GM04503 (cell line): ENCODE measurements at places on chromosomes 6 and 20.

DNA sequence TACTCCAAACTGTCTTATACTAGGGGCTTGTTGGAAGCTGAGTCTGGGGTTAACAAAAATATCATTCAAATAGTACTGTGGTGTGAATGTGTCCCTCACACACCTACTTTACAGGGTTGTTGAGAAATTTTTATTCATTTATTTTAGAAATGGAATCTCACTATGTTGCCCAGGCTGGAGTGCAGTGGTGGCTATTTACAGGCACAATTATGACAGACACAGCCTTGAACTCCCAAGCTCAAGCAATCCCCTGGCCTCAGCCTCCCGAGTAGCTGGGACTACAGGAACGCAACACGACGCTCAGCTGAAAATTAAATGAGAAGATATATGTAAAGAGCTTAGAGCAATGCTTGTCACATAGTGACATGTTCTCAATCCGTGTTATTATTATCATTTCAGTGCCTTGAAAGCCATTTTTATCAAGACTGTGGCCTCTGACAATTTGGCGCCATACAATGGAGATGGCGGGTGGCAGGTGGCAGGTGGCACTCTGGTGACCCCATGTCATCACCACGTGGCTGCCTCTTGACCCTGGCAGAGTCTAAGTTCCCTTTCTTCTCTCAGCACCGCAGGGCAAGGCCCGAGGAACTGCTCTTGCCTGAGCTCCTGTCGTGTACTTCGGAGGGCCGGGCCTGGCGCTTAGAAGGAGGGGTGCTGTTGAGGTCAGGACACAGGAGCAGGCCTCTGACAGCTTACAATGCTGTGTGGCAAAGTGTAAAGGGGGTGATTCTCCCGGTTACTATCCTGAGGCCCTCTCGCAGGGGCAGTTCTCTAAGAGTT is 64.5 kb downstream of the STX11 start:
- no peak for DNase-seq

GRCh38 chr6:148989585-148989984 is 242.8 kb downstream of the UST start:
- no peak for DNase-seq

GRCh38 chr6:124872361-124873065 is 89.7 kb upstream of the RNF217 start:
- DNase-seq = no peak

DNA sequence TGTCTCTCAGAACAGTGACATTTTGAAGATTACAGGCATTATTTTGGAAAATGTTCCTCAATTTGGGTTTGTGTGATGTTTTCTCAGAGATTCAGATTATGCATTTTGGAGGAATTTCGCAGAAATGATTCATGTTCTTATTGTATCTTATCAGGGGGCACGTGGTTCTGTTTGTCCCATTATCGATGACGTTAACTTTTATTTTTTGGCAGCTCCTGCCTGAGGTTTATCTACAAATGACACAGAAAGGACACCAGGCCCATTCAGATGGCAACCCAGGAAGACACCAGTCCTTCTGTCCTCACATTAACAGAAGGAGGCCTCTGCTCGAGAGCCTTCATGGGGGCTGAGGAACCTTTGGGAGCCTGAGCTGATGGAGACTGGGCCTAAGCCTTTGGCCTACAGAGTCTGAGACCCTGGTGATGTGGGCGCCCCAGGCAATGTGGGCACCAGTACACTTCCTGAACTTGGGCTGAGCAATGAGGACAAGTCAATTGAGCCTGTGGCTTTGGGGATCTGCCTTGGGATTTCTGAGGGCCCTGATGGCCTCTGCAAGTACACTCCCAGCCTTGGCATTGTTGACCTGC is 41.2 kb upstream of the EZR start:
- no peak for DNase-seq

DNA sequence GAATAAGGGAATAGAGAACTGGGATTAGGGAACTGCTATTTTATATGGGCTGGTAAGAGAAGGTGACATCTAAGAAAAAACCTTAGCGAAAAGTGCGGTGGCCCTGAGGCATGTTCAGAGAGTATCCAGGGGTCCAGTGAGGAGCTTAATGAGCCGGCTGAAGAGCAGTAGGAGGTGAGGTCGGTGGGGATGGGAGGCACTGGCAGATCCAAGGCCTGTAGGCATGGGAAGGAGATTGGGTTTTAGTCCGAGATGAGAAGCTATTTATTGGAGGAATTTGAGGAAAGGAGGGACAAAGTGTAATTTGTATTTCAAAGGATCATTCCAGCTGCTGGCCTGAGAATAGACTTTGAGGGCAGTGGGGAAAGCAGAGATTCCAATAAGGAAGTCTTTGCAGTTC is 123.8 kb downstream of the QKI start:
- no peak for DNase-seq

DNA sequence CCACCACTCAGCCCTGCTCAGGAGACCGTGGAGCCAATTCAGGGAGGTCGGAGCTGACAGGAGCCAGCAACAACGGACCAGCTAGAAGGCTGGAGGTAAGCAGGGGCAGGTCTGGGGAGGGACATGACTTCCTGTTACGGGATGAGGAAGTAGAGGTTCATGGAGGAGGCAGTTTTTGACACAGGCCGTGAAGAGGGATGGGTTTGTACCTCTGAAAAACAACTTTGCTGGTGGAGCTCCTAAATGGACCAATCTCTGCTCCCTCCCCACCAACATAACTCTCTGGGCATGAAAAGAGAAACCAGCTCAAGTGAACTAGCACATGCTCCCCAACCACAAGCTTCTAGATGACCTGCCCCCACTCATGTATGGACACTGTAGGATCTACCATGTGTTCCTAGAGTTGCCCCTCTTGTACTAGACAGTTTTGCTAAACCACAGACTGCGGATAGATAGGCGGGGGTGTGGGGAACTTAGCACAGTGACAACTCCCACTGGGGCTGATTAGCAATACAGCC is 31.4 kb downstream of the RALGAPA2 start:
- no peak for DNase-seq

- DNase-seq = no peak
Measured at GRCh38 chr6:160349814-160350350, 1.7 kb downstream of the SLC22A3 start.

DNA sequence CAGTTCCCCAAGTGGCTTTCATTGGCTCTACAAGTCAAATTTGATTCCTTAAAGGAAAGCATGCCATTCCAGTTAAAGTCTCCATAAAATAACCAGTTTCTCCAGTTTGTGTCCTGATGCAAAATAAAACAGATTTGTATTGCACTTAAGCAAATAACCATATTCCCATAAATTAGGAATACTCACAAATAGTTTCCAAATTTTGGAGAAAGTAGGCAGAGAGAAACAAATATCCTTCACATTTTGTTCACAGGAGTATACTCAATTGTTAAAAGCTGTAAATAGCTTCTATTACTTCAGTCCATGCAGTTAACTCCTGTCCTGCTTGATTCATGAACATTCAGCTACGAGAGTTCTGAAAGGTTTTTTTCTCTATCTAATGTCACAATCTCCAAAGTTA is 281.4 kb upstream of the RGS17 start:
- no peak for DNase-seq

DNA sequence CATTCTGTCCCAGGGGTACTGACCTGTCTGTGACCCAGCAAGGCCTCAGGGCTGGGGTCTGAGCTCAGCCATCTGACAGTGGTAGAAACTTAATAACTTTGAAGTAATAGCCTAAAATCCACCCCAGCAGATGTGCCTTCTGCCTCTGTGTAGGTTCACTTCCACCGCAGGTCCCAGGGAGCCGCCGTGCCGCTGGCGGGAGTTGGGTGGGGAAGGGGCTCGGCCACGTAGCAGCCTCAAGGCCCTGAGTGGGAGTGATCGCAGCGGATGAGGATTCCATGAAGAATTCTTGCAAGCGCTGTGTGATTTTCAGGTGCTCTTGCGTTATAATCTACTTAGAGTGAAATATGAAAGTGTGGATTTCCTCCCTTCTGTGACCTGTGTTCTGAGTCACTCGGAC is 163.7 kb downstream of the DTNBP1 start:
- DNase-seq = no peak

DNA sequence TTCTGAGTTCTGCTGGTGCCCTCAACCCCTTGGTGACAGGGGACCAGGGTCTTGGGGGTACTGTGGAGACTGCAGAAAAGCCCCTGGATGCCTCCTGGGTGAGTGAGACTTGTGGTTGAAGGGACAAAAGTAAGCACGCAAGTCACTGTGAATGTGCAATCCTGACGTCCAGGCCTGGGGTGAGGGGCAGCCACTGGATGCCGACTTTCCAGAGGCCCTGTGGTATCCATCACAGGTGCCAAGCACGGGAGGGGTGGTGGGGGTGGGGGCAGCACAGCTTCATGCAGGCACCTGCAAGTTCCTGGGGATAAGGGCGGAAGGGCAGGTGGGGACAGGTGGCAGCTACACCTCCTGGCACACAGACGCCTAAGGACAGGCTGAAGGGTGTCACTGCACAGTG is 20.1 kb upstream of the UBE2V1 start:
- DNase-seq = no peak

DNA sequence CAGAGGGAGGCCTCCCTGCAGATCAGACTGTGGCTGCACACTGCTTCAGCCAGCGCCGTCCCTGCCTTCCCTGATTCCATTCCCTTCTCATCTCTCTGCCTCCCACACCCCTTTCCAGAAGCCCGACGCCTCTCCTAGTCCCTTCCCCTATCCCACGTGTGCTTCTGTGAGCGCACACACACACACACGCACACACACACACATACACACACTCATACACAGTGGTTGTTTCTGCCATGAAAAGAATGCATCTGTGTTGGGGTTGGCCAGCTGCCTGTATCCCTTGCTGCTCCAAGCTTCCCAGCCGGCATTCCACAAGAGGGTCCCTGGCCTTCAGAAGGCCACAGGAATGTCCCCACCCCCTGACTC is 51.7 kb downstream of the MOCS1 start:
- peak; percentile 80 for DNase-seq

DNA sequence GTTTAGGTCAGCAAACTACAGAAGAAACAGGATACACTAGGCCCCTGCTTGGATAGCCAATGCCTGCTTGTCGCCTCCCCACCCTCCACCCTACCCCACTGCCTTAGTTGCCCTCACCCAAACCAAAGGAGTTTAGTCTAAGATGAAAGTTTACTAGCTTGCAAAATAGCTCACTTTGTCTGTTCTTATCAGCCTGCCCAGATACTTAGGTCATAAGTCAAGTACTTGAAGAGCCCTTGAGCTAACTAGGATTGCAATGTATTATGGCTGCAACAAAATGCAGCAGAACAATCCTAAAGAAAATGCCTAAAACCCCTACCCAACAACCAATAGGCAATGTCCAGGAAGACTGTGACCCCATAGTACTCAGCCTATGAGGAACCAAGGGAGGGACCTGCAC is 7.3 kb upstream of the ENTPD6 start:
- DNase-seq = no peak

DNA sequence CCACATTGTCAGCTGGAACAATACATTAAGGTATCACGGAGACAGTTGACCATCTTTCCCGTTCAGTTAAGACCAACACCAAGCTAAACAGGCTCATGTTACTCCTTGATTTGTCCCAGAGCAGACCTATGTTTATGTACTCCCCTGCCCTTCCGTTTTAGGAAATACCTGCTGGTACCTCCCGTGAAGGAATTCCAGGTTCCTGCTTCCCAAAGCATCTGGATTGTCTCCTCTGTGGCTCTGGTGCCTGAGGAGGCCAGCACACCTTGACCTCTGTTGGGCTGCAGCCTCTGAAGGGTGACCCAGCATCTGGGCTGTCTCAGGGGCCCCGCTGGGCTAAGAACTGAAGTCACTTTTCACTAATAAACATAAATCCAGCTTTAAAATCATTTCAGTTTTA is 647.8 kb upstream of the MARCKS start:
- DNase-seq = no peak

DNA sequence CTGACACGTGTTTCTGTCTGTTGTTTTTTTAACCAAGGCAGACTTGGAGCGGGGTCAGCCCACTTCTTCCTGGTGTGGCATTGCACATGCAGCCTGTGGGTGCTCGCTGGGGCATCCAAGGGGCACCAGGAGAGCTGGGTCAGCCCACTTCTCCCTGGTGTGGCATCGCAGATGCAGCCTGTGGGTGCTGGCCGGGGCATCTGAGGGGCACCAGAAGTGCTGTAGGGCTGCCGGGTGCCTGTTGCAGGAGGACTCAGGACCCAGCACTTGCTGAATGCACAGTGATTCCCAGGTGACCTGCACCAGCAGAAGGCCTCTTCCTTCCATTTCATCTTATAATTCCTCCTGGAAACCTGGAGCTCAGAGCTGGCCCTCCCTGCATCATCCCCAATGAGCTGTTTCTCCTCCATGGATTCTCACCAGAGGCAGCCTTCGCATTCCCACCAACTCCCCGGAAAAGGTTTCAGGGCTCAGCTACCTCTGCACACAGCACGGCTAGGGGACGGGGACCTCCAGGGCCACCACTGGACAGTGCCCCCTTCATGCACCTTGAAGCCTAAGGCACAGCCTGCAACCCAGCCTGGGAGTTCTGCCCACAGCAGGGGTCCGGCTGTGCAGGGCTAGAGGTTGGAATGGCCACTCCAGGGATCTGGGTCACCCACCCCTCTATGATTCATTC is 218.8 kb downstream of the TAF4 start:
- DNase-seq = no peak

GRCh38 chr20:46681032-46681854 is 8.0 kb downstream of the TP53RK start:
- DNase-seq = no peak

GRCh38 chr6:97586344-97586743 is 303.3 kb upstream of the MMS22L start:
- peak; percentile 11 for DNase-seq

DNA sequence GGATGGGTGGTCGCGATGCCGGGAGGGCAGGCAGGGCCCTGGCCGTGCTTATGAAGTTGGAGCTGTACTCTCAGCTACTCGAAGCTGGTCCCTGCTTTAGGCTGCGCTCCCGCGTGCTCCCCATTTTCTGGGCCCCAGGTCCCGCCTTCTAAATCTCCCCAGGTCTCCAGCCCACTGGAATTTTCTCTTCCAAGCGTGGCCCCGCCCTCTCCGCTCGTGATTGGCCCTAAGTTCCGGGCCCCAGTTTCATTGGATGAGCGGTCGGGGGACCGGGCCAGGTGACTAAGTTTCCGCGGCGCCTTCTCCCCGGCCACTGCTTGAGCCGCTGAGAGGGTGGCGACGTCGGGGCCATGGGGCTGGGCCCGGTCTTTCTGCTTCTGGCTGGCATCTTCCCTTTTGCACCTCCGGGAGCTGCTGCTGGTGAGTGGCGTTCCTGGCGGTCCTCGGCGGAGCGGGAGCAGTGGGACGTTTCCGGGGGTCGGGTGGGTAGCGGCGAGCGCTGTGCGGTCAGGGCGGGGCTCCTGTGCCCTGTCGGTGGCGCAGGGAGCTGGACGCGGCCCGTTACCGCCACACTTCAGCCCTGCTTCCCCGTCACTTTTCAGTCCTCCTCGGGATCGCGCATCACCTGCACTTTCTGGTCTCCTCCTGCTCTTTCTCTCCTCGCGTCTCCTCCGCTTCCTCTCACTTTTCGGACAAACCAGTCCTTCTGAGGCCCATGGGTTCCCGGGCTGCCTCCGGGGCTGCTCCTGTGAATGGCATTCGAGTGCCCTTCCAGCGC is at the start of gene MICA:
Gene MICA, plus strand, starts transcription at position 313 of the 778 bp plus-strand sequence. Its CDS starts 38 bp downstream, at position 351.
- peak; percentile 53 for DNase-seq

DNA sequence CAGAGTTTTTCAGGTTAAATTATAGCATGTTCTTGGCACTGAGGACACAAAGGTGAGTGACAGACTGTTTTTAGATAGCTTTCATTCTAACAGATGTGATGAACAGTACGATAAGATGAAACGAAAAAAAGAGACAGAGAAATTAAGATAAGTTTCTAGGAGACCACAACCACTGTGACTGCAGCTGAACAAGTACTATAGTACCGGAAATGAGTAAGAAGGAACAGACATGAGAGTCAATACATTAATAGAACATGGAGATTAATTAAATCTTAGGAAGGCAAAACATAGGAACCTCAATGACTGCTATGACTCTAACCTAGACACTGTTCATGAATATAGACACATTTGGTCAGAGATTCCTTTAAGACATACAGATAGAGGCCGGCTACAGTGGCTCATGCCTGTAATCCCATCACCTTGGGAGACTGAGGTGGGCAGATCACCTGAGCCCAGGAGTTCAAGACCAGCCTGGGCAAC is 40.2 kb downstream of the HBS1L start:
- DNase-seq = no peak
